ENCODE measurements at places on chromosomes 16 and 17.

- no peak for DNase-seq
These were observed 22.9 kb upstream of the PHAF1 start for GRCh38 chr16:67086822-67087221.

DNA sequence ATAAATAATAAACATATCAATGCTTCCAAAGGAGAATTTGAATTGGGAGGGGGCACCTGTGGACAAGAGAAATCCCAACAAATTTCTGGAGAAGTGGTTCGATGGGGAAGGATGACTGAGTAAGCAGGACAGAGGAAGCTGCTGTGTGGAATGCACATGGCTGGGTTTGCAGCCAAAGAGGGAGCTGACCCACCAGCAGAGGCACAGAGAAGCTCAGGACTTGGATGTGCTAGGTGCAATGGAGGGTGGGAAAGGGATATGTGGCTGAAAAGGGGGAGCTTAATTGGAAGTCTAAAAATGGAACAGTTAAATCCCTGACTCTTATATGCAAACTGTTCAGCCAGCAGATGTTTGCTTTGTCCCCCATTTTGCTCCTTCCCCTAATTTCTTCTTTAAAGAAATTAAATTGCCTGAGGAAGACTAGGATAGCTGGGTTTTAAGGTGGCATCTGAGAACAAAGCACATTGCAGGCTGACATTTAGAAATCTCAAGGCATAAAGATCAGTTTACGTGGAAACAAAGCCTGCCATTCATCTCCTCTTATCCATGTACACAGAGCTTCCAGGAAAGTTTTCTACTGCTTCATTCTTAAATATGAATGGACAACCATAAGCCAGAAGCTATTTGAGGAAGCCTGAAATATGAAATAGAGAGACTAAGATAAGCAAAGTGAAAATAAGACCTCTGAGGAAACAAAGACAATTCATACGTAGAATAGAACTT lies 23.0 kb upstream of the TNS4 start:
- no peak for DNase-seq

DNA sequence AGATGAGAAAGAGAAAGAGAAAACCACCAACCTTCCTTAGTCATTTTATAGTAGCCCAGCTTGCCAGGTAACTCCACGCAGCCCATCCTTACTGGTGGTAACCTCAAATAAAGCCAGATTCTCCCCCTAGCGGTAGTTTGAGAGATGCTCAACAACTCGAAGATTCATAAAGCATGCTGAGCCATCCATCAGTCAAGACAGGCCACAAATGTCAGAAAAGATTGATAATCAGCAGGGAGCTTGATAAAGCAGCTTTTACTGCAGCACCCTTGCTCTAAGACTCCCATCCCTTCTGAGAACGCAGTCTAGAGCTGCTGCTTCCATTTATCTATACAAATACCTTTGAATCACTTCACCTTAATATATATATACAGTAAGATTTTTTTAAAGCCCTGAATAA lies 451.5 kb upstream of the HSBP1 start:
- DNase-seq: peak; percentile 54

- DNase-seq: no peak
These were observed 5.2 kb downstream of the KCNG4 start for GRCh38 chr16:84234321-84235241.

DNA sequence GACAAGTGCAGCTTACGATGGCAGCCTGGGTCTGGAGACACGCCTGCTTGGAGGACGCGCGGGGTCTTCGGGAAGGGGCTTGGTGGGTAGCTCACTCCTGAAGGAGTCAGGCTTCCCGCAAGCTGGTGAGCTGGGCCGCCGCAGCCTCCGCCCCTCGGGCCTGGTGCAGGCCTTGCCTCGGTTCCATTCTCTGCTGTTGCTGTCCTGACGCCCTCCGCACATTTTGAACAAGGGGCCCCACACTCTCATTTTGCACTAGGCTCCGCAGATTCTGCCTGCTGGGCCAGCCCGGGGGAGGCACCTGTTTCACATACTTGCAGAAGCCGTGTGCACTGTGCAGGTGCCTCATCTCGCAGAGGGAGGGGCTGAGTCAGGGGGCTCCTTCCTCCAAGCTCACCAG lies 31.9 kb upstream of the CBX4 start:
- no peak for DNase-seq

GRCh38 chr17:82097184-82097918 lies 685 bp downstream of the FASN start:
- peak; percentile 33 for DNase-seq

DNA sequence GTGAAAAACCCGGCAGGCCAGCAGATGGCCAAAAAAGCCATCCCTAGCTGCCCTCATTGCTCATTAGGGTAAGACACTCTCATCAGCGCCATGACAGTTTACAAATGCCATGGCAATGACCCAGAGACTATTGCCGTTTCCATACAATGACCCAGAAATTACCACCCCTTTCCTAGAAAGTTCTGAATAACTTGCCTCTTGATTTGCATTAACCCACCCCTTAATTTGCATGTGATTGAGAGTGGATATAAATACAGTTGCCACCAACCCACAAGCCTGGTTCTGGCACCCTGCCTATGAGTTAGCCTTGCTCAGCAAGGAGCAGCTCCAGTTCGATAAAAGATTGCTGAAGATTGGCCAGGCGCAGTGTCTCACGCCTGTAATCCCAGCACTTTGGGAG lies 16.1 kb upstream of the C16orf54 start:
- no peak for DNase-seq

DNA sequence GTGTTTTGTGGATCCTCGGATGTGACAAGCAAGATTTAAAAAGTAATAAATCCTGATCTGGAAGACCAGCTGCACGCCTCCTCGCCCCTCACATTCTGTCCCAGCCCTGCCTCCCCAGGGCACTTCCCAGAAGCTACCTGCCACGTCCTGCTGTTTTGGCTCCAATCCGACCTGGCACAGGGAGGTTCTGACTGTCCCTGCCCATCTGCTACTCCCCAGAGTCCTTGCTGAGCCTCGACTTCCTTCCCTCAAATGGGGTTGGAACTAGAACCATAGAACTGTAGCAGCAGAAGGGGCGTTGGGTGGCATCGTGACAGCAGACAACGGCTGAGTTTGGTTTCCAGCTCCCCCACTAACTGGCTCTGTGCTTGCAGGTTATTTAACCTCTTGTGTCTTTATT lies 71.7 kb downstream of the RPH3AL start:
- DNase-seq: no peak

- peak; percentile 67 for DNase-seq
These were observed 1.2 kb upstream of the COG1 start for GRCh38 chr17:73191443-73192205.

DNA sequence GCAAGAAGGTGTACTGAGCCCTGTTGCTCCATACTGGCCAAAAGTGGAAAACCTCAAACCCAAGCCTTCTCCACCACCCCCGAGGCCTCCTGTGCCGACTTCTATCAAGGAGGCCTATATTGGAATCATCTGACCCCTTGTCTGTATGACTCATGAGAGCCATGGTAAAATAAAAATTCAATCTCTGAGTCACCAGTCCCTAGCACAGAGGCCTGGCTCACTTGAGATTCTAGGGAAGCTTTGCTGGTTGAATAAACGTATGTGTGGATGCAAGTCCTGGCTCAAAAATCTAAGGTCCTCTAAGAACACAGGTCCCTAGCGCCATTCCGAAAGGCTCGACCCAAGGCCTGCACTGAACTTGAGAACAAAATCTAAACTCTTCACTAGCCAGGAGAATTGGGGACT lies 15.0 kb downstream of the NSMCE1 start:
- DNase-seq: no peak

DNA sequence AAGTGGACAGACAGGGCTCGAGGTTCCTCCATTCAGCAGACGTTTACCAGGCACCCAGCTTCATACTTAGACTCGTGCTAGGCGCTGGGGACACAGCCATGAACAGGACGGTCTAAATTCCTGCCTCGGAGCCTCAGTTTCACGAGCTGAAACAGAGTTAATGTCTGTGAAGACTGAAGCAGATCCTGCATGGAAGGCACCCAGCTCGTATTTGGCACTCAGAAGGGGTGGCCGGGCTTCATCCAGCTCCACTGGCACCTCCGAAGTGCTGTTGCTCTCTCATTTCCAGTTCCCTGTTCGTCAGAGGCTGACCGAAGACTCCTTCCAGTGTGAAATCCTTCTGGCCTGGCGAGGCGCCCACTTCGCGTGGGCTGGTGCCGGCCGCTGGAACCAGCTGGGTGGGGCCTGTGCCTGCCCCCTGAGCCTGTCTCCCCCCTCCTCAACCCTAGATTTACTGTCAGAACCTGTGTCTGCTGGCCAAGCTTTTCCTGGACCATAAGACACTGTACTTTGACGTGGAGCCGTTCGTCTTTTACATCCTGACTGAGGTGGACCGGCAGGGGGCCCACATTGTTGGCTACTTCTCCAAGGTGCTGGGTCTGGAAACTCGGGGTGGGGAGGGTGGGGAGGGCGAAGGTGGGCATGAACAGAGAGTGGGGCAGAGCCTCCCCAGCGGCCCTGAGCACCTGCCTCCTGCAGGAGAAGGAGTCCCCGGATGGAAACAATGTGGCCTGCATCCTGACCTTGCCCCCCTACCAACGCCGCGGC lies 5.8 kb downstream of the PRSS8 start:
- no peak for DNase-seq

- DNase-seq: peak; percentile 11
These were observed 1.5 kb downstream of the ESRP2 start for GRCh38 chr16:68234188-68235107.

DNA sequence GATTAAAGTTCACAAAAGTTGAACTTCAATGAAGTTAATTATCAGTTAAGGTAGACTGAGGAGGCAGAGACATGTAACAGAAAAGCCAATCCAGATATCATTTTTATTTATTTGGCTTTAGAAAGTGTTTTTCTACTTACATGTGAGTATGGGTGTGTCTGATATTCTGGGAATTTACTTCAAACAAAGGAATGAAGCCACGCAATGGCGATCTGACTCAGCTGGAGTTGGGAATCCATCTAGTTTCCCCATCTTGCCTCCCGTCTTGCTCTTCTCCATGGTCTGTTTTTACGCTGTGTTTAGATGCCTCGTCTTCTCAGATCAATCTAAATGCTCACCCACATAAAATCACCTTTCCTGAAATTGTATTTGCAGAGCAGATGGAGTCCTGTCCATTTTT lies 1.7 kb upstream of the KCNJ16 start:
- no peak for DNase-seq

DNA sequence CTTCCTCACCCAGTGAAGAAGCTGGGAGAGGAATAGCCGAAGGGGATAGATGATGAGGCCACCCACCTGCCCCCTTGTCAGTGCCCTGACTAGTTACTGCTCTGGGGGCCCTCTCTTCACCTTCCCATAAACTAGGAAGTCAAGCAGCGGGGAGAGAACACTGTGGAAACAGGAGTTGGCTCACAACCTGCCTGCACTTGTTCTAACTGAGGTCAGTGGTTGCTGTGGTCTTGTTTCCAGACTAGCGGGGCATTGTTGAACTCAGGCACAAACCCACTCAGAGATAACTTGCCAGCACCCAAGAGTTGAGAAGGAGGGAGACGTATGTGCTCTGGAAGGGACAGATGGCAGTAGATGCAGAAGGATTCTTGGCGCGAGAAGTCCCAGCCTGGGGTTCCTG lies 48.6 kb upstream of the DDX52 start:
- no peak for DNase-seq

DNA sequence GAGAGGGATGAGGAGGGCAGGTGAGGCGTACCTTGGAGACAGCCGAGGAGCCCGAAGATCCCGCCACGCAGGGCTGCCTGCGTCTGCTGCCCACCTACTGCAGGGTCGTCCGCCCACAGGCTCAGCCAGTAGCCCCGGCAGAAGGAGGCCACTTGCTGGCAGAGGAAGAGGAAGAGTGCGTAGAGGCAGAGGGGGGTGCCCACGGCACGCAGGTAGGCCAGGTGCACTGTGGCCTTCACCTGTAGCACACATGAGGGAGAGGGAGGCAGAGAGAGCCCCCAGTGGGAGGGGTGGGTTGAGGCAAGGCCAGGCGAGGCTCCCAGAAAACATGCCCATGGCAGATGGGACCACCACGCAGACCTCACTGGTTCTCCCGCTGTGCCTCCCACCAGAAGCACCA lies 53.7 kb downstream of the ABCC6 start:
- DNase-seq: no peak

DNA sequence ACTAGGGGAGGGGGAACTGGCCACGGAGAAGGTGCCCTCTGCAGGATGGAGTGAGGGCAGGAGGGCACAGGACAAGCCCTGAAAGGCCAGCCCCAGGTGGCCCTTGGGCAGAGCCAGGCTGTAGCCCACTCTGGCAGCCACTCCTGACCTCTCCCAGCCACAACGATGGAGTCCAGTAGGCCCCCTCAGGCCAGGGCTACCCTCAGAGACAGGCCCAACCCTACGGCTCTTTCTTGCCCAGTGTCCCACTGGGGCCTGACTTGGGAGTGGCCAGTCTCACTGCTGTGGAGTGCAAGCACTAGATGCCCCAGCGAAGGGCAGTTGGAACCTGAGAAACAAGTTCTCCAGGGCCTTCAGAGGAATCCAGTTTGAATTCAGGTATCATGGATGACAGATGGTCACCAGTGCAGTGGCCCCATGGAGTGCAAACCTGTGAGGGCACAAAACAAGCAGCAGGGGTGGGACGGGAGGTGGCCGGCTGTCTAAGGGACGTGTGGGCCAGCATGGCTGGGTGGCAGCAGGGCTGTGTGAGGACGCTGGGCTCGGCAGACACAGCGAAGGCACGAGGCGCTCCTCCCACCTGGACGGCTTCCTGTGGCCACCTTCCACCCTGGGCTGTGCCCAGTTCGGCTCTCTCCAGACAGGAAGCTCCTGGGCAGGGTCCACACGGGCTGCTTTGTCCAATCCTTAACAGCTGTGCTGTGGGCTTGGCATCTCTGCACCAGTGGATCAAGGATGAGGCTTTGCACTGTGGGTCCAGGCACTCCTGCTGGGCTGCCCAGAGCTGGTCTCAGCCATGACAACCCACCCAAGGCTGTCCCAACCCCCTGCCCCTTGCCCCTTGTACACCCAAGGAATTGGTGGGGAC lies 72.1 kb downstream of the AMFR start:
- DNase-seq: no peak

DNA sequence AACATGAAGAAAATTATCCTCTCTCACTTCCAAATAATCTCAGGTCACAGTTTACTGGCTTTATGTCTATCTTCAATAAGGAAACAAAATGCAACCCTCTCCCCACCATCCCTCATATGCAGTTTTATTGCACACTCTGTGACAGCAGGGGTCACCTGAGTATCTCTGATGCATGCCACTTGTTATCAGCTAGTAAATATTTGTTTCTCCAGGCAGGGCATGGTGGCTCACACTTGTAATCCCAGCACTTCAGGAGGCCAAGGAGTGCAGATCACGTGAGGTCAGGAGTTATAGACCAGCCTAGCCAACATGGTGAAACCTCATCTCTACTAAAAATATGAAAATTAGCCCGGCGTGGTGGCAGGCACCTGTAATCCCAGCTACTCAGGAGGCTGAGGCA lies 61.1 kb downstream of the ADAMTS18 start:
- DNase-seq: no peak

DNA sequence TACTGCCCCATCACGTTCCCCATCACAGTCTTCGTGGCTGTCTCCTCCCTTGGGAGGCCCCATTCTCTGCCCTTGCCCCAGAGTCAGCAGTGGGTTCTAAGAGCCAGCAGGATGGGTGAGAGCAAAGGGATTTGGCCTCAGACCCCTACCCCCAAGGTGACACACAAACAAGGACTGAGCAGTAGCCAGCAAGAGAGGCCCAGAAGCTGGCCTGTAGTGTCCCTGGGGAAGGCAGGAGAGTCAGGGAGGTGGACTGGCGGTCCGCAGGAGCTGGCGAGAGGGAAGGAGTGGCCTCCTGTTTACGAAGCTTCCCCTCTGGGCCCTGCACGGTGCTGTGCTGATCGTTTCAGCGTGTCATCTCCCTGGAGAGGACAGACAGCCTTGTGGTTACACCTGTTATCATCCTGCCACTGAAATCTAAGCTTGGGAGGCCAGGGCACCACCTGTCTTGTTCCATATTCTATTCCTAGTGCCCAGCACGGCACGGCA lies 8.4 kb downstream of the WDR81 start:
- no peak for DNase-seq
